Brain pericyte (primary cell): ENCODE measurements at places on chromosomes 6 and 20.

DNA sequence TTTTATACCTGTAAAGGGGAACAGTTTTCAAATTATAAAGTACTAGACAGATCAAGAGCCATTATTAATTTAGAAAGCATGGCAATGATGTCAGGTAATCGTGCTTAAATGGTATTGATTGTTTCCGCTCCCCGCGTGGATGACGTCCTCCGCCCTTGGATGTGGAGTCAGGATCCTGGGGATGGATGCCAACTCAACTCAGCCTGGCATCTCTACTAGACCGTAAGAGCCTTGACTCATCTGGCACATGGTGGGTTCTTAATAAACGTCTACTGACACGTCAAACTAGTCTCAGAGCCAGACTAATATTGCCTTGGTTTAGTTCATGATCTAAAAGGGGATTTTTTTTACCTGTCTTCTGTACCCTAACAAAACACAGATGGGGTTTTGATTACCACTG, 80.2 kb downstream of the LRFN2 start:
- no peak for DNase-seq

DNA sequence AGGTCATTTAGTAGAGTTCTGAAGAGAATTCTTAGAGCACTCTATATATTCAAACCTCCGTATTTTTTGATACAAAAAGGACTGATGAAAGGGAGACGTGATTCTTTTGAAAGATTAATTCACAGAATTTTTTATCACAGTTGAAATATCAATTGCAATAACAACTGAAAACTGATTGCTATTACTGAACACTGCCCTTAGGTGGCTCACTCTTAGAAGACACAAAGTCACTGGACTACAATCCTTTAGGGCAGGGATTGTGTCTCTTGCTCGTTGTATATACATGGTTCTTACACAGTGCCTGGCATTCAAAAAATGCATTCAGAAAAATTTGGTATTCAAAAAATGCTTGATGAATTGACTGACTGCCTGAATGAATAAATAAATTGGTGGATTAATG, 17.1 kb upstream of the CALHM6 start:
- no peak for DNase-seq

DNA sequence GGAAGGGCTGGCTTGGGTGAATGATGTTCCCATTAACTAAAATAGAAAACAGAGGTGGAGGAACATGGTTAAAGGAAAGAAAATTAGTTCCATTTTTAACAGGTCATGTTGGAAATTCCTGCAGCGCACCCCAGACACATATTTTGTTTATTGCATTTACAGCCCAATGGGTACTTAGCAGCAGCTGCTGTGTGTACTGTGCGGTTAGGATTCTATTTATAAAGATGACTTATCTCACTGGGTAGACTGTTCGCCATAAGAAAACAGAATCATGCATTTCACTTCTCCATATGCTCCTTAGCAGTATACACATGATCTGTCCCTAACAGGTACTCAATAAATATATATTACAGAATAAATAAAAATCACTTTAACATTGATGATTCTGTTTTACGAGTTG, 135.8 kb downstream of the SLC35F1 start:
- DNase-seq: no peak

DNA sequence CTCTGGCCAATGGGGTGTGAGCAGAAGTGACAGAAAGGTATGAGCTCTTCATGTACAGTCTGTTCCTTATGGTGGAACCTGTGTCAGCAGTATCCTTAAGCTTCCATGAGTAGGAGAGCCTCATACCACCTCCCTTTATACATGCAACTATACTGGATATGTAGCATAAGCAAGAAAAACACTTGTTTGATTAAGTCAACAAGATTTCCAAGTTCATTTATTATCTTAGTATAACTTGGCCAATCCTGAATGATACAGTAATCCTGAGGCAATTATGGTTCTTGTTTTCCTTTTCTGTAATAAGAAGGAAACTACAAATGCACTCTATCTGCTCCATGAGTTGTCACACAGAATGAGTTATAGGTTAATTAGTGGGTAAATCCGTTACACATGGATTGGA, 409.6 kb upstream of the ID4 start:
- no peak for DNase-seq

DNA sequence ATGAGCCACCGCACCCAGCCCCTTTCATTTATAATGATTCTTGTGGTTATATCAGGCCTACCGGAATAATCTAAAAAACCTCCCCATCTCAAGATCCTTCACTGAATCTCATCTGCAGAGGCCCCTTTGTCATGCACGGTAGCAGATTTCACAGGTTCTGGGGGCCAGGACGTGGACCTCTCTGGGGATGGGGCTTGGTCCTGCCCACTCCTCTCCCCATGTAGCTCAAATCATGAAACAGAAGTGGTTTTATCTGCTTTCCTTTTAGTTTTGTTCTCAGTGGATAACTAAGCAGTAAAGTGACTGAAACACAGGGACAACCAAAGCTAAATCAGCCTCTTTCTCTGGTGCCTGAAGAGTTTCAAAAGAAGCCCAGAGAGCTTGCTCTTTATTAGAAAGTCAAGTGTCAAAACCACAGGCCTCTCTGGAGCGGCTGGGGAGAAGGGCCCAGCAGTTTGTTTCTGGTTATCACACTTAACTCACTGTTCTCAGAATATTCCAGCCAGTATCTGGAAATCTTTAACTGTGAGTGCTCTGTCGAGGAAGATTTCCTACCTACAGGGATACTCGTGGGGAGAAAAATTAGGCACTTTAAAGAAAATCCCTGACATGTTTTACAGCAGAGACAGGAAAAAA, 60.6 kb upstream of the FAM184A start:
- DNase-seq: no peak

DNA sequence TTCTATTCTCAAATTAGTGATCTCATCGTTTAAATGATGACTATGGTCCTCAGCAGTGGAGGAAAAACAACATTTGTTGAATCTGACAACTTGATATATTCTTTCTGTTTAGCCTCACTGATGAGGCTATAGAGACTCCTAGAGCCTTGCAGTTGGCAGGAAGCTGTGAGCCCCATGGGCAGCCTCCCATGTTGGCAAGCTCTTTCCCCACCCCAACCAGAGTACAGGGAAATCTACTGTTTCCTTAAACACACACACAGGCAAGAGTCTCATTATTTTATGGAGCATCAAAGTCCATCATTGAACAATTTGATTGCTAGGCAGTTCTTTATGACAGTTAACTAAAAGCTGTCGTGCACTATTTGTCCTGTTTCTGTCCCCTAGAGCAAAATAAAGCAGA, 498.2 kb upstream of the CITED2 start:
- DNase-seq: no peak
